Activated T-helper 17 cell treated with anti-CD3 and anti-CD28 coated beads, Interleukin-2, amount 50 U/mL, for 72 hours (primary cell): ENCODE measurements at places on chromosomes 1 and 21. TPM values are rescaled to one million over a fixed set of nuclear protein-coding genes. Genes with fewer than 3 reads are reported as not detected.

The VCAM1 gene
- total RNA-seq: not detected

- no peak for ATAC-seq
Measured at GRCh38 chr1:20660363-20660762, 806 bp downstream of the DDOST start.

The CD160 gene
- not detected for total RNA-seq

GRCh38 chr1:228861832-228862180 is 126.5 kb downstream of the RHOU start:
- no peak for ATAC-seq

The OR2G3 gene
- total RNA-seq: not detected

The LDLRAD1 gene
- total RNA-seq: not detected

- no peak for ATAC-seq
Measured at GRCh38 chr1:147636314-147636713, 34.0 kb downstream of the ACP6 start.

The TNFSF4 gene
- total RNA-seq: 2.5 TPM

The LIN28A gene
- total RNA-seq: not detected

DNA sequence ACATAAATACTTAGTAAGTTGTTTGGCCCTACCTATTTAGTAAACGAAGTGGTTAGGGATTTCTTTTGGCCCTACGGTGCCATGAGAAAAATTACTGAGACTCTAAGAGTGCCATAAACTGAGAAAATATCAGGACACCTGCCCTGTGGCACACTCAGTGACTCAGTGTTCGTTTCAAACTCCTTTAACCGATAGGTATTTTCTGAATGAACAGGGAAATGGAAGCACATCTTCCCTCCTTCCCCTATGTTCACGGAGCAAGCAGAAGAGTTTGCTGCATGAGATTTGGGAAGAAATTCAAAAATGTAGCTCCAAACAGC is 134.2 kb downstream of the KAZN start:
- ATAC-seq: no peak

The PEX14 gene
- 18.4 TPM for total RNA-seq

- ATAC-seq: no peak
Measured at GRCh38 chr1:6149597-6149996, 30.5 kb downstream of the CHD5 start.

The PLA2G2A gene
- not detected for total RNA-seq

DNA sequence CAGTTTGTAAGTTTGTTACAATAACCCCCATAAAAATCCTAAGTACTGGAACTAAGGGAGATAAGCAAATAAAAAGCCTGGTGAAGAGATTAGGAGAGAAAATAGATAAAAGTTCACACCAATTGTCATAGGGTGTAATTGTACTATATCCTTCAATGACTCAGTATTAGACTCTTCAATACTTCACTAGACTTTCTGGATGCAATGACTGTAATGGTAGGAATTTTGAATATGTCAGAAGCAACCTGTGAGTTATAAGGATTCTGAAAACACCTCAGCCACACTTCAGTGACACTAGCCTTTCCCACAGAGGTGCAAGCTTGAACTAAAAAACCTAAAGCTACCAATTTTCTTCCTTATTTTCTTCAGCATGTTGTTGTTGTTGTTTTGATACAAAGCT is 147.9 kb downstream of the PTGER3 start:
- ATAC-seq: no peak

The ZBTB37 gene
- total RNA-seq: 14.2 TPM
